Suprapubic skin (tissue), 4 donors: ENCODE measurements at places on chromosomes 11 and 22.

DNA sequence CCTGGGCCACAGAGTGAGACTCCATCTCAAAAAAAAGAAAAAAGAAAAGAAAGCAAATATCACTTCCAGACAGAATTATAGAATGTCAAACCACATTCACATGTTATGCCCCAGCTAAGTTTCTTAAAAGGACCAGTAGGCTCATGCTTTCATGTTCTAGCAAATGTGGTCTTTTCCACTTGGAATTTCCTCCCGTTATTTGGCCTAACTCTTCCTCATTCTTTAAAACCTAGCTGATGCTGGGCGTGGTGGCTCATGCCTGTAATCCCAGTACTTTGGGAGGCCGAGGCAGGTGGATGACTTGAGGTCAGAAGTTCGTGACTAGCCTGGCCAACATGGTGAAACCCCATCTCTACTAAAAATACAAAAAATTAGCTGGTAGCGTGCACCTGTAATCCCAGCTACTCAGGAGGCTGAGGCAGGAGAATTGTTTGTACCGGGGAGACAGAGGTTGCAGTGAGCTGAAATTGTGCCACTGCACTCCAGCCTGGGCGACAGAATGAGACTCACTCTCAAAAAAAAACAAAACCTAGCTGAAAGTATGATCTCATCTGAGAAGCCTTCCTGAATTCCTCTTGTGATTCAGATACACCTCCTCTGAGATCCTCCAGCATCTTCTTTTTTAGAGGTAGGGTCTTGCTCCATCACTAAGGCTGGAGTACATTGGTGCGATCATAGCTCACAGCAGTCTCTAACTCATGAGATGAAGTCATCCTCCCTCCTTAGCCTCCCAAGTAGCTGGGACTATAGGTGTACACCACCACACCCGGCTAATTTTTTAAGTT is 50.4 kb downstream of the FCHSD2 start:
- no peaks in the 10 kb centered on the region for H3K27me3 ChIP-seq
- no peak overlapping the region for H3K4me3 ChIP-seq
- H3K36me3 ChIP-seq, result no peaks in the 10 kb centered on the region
- H3K4me1 ChIP-seq, result peaks cover 5% of the 10 kb centered on the region

- peaks cover 70% of the 10 kb centered on the region for H3K27me3 ChIP-seq
- no peaks in the 10 kb centered on the region for H3K36me3 ChIP-seq
- DNase-seq, result no peak
- no peak overlapping the region for H3K27ac ChIP-seq
- H3K4me3 ChIP-seq, result no peak overlapping the region
- no peaks in the 10 kb centered on the region for H3K4me1 ChIP-seq
Measured at GRCh38 chr22:49551897-49552614, 275.6 kb downstream of the BRD1 start.

GRCh38 chr11:134425816-134426536 is 13.9 kb upstream of the B3GAT1 start:
- no peak overlapping the region for H3K4me3 ChIP-seq
- H3K27ac ChIP-seq, result no peak overlapping the region

- H3K4me3 ChIP-seq, result no peak overlapping the region
- no peak for DNase-seq
- no peaks in the 10 kb centered on the region for H3K4me1 ChIP-seq
- H3K36me3 ChIP-seq, result peaks cover 9% of the 10 kb centered on the region
Measured at GRCh38 chr11:122951211-122951610, 30.4 kb downstream of the BSX start.

DNA sequence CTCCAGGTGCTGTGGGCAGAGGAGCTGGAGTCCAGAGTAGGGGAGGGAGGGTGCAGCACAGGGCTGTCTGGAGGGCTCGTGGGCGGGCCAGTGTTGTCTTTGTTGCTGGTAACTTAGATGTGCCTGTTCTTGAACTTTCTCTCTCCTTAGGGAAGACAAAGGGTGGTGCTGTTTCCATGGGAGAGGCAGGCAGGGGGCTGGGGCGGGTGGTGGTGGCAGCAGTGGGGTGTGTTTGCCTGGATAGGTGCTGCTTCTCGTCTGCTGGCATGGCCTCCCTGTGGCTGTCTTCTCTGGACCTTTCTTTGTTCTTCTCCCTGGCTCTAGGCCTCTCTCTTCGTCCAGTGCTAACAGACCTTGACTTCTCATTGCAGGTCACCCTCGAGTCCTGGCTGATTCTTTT is 8.5 kb downstream of the SIDT2 start:
- H3K27ac ChIP-seq, result no peak overlapping the region
- peaks cover 13% of the 10 kb centered on the region for H3K4me1 ChIP-seq
- no peak overlapping the region for H3K4me3 ChIP-seq
- DNase-seq, result no peak
- no peaks in the 10 kb centered on the region for H3K27me3 ChIP-seq
